D341Med (cell line): ENCODE measurements at places on chromosomes 6 and 20.
A peak's percentile ranks its signal among the peaks of the same experiment; 100 is the strongest.

DNA sequence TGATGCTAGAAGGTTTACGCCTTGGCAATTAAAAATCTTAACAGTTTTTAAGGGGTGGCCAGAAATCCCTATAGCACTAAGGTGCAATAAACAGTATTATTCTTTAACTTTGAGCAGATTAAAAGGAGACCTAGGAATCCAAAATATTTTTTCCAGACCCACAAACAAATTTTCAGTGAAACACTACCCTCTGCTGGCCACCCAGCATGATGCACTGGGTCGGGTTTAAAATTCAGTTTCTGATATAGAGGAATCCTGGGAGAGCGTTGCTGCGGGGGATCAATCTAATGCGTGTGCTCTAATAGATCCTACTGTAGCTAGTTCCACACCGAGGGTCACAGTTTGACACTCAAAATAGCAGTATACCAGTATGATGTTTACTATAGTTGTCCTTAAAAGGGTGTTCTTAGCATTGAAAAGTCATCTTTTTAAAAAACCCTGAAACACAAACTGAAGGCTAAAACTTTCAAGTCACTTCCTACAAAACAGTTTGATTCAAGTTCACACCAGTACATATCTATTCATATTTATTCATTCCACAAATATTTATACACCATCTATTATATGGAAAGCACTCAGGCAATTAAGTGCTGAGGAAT is 10.2 kb downstream of the UBE3D start:
- DNase-seq: peak; percentile 74

DNA sequence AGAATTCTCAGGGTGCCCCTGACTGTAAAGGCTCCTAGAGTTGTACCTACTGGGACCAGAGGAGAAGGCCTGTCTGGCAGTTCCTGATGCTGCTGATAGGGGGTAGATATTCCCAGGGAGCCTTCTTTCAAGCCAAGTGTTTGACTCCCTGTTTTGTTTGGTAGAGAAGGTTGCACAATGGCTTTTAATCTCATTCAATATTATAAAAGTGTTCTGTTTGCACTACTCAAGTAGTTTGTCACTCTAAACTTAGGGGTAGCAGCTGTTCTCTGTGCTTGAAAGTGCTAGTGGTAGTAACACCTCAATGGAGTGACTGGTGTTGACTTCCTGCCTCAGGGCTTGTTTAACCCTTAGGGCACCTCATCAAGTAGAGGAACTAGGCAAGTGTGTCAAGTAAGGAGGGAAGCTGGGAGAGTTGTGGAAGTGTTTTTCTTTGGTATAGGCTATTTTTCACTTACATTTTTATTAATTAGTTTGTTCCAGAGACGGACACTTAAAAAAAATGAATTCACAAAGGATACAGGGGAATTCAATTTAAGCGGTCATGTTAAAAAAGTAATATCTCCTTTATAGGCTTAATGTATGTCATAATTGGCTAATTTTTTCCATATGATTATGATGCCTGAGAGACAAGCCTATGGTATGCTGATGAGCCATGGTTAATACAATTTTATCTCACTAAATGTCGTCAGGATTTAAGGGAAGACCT is 38.1 kb downstream of the BICRAL start:
- DNase-seq: no peak

- no peak for DNase-seq
These were observed 191.1 kb downstream of the SLC24A3 start for GRCh38 chr20:19403549-19403948.

DNA sequence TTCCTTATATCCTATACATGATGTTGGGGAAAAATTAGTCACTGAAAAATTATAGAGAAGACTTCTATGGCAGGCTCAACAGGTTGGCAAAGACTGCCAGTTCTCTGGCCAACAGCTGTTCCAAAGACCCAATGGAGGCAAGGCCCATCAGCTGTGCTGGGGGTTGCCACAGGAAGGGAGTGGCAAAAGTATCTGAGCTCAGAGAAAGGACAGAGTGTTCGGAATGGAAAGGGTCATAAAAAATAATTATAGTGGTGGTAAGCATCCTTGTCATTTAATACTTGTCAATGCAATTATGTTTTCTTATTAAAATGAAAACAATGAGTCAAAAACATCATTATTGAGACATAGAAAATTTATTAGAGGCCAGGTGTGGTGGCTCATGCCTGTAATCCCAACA is 36.1 kb downstream of the FASTKD5 start:
- no peak for DNase-seq

GRCh38 chr6:136089876-136090275 is 160.2 kb downstream of the MTFR2 start:
- no peak for DNase-seq

- DNase-seq: no peak
These were observed 24.3 kb downstream of the BMP6 start for GRCh38 chr6:7750197-7750596.

GRCh38 chr20:1946762-1947534 is 46.9 kb downstream of the PDYN start:
- DNase-seq: no peak

DNA sequence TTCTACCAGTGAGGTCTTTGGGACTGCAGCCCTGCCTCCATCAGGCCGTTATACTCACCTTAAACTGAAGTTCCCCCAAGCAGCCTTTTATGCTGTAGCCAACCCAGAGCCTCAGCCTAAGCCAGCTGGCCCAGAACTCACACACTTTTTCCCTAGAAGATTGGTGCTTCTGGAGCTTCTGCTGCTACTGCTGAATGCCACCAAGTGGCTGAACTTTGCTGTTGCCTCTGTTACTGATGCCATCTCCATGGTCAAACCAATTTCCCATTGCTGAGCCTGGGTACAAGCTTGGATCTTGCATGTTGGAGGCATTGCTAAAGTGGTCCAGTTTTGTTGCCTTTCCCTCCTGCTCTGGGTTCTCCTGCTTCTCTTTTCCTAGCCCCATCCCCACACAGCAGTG is 15.0 kb upstream of the TBX18 start:
- DNase-seq: no peak

DNA sequence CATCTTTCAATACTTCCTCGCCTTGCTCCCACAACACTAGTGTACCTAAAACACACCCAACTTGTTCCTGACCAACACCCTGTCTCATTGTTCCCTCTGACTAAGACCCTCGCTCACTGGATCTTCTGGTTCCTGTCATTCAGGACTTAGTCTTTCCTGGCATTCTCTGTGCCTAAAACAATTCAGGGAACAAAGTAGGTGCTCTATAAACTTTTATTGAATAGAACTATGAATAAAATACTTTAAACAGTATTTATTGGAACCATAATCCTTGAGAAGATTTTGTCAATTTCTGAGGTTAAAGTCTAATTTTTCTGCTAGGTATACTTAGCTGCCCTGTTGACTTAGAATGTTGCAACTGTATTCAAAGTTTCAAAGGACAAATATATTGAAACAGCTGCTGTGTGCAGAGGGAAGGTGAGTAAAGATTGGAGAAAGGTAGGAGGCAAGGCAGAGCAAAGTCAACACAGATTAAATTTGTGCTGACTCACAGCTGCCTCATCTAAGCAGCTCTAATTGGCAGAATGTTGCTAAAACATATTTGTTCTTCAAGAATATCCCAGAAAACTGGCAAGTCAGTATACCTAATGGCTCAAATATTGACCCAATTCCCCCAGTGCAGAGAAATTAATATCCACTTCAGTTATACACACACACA is 37.6 kb downstream of the GSTA2 start:
- DNase-seq: no peak
